Stimulated activated CD4-positive, alpha-beta T cell treated with anti-CD3 and anti-CD28 coated beads, Interleukin-4, amount 100 ng/mL, for 4 hours (primary cell): ENCODE measurements at places on chromosomes 16 and 17.

DNA sequence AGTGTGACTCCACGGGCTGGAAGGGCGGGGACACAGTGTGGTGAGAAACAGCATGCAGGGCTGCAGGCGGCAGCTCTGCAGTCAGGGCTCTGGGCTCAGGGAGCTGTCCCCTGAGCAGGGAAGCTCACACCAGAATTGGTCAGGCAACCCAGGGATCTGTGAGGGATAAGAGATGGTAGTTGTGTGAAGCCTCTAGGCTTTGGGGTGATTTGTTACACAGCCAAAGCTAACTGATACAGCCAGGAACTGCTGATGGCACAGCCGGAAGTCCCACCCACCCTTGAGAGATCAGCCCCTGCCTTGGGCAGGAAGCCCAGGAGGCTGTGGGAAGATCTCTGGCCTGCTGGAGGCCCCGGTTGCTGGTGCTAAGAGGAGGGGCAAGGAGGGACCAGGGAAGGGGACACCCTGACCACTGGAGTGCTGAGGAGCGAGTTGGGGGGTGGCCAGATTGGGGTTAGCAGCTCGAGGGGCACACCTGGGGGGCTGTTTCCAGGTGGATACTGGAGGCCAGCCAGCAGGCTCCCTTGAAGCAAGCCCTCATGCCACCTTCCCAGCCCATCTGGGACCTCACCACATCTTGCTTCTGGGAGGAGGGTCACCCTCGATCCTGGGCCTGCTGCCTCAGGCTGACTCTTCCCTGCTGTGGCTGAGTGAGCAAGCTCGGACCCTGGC, 25.2 kb downstream of the NPTX1 start:
- DNase-seq, result no peak

DNA sequence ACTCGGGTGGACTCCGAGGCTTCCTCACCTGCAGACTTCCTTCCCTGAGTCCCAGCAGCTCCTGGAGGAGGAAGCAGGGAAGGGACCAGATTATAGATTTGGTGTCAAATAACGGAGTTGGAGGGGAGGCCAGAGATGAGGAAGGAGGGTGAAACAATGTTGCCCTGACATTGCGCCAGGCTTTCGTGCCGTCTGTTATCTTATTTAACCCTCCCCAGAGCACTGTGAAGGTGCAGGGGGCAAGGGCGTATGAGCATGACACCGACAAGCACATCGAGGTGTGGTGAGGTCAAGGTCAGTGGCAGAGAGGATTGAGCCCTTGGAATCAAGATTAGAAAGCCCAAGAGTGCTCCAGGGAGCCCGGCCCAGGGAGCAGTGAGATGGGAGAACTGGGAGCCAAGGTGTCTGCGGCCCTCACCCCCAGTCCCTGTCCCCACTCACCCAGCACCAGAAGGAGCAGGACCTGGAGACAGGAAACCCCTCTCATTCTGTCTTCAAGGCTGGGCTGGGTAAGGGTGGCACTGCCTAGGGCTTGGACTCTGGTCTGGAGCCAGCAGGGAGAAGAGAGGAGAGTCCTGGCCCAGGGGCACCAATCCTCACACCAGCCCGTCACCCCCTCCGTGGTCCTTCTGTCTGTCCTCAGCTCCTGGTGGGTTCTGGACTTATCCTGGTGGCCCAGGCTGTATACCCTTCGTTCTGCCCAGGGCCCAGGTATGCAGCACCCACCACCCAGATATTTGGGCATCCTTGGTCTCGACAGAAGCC, 1.1 kb downstream of the PRSS33 start:
- DNase-seq, result no peak

- no peak for DNase-seq
These were observed 81.6 kb downstream of the CCDC182 start for GRCh38 chr17:57663326-57664070.

DNA sequence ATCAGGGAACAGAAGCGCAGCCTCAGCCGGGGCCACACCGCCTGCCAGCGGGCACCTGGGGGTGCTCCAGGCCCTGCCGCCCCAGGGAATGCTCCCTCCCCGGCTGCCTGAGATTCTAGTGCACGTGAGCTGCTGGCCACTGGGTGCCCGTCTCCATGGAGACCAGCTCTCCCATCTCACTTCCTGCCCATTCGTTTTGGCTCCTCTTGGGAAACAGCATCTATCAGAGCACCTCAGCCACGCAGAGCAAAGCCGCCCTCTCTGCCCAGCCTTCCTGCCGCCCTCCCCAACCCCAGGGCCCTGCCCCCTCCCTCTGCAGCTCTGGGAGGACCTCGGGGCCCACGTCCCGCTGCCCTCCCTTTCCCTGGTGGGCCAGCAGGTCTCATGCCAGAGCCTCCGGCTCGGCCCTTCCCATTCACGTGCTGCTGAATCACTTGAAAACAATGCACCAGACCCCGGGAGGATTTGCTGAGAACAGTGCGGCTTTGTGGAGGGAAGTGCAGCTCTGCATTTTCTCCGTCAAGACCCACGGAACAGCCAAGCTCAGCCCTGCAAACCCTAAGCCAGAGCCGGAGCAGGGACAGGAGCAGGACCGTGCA, 19.4 kb downstream of the CEP295NL start:
- DNase-seq, result no peak

DNA sequence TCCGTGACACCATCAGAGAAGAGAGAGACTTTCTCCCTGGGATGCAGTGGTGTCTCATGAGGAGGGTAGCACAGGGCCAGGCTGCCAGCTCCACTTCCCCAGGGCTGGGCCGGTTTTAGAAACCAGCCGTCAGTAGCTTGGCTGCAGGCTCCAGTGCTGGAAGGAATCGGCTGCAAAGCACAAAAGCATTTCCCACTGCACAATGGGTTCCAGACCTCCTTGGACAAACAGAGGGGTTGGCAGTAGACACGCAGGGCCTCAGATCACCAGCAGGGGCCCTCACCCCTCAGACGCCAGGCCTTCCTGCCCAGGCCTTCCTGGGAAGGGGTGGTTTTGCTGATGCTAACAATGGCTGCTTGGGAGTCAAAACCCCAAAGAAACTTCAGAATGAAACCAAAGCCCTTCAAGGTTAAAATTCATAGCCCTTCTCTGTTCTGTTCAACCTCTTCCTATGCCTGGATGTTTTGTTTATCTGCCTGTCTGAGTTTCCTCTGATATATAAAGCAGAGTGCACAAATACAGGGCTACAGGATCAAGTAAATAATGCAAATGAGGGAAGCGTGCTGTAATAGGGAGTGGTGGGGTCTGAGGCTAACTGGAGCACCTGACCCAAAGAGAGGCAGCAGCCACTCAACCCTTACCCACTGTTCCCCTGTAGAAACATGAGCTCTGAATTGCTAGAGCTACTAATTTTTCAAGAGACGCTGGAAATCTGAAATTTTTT, 26.2 kb downstream of the TEKT5 start:
- peak; percentile 3 for DNase-seq

DNA sequence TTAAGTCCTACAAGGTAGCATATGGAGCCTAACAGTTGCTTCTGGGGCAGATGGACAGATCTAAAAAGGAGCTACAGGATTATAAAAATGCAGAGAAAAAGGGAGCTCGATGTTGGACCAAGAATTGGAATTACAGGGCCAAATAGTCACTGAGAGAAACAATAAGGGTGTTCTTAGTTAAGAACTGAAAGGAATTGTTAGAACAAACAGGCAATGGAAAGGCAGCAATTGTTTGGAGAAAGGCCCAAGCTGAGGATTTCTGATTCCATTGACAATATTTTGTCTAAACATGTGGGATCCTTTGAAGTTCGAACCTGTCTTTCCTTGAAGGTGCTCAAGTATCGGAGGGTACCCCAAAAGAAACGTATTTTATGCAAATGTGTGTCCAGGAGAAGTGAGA, 513.6 kb upstream of the CDH8 start:
- no peak for DNase-seq

- DNase-seq, result no peak
These were observed 30.0 kb upstream of the CLEC18A start for GRCh38 chr16:69921127-69921526.

GRCh38 chr17:266701-267667, 85.5 kb upstream of the DOC2B start:
- no peak for DNase-seq

GRCh38 chr16:70681382-70682238, 4.2 kb downstream of the MTSS2 start:
- no peak for DNase-seq

- DNase-seq, result no peak
These were observed 41.8 kb upstream of the SLC38A10 start for GRCh38 chr17:81336930-81337325.

DNA sequence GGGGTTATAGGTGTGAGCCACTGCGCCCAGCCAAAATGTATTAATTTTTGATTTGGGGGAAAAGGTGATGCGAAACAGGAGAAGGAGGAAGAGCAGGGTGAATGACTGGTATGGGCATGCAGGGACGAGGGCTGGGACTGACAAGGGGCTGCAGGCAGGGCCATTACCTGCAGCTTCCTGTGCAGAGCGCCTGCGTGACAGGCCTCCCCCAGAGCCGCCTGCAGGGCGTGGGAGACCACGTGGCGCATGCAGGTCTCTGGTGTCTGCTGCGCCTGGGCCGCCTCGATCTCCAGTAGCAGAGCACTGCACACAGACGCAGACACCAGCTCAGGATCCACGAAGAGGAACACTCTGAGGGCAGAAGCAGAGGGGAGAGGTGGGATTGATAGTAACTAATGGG, 32.4 kb downstream of the PIK3R6 start:
- no peak for DNase-seq

DNA sequence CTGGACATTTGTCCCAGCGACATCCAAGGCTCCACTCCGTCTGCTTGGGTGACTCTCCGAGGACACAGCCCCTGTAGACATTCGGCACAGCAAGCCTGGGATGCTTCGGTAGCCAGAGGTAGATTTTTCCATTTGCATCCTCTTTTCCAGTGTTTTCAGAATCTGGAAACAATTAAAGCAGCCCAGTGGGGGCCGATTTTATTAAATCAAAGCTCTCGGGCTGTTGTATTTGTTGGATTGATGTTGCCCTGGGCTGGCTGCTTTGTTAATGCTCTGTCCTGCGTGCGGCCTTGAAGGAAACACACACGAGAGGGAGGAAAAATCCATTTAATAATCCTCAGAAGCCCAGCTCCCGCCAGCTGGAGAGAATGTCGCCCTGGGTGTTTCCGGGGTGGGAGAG, 158.1 kb upstream of the CIBAR2 start:
- no peak for DNase-seq

DNA sequence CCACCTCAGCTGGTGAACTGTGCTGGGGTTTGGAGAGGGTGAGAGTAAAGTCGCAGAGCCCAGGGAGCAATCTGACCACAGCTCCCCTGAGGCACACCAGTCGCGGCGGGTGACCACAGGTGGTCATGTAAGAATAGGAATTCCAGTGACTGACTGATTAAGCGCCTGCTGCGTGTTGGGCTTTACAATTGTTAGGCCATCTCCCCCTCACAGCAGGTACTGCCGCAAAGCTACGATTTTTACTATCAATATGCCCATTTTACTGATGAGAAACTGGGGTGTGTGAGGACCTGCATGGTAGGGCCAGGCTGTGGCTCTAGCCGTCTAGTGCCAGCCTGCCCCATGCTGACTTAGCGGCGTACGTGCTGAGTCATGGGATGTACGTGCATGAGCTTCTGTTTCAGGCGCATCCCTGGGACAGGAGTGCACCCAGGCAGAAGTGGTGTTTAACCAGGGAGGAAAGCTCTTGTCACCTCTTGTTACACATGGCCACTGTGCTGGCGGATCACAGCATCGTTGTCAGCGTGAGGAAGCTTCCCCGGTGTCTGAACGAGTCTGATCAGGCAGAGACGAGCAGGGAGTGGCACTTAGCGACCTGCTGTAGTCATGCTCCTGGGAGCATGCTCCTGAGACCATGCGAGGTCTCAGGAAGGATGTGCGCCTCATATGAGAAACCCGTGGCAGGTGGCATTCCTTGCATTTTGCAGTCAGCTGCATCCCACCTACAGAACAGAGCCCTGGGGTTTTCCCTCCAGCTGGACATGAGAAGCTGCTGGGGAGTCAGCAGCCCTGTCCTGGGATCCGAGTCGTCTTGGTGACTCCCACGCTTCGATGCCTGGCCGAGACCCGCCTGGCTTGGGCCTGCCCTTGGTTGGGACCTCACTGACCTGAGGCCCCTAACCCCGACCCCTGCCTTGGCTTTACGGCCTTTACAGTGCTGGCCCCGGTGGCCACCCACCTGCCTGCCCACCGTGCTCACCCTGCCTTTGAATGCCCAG, 163.7 kb upstream of the CHMP6 start:
- no peak for DNase-seq

GRCh38 chr17:64003526-64004121, 5.5 kb downstream of the PRR29 start:
- no peak for DNase-seq

GRCh38 chr17:28416703-28417311, 10.8 kb upstream of the SLC46A1 start:
- peak; percentile 27 for DNase-seq

DNA sequence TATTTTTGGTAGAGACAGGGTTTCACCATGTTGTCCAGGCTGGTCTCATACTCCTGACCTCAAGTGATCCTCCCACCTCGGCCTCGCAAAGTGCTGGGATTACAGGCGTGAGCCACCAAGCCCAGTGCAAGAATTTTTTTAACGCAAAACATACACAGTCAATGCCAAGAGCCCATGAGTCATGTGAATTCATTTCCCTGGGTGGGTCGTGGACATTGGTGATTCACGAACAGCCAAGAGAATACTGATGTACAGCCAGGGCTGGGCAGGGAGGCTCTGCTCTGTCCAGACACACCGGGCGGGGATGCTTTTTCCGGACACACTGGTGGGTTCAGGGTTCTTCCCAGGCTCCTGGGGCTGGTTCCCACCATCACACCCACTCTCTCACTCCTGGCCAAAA, 17.7 kb downstream of the SLC38A8 start:
- no peak for DNase-seq

DNA sequence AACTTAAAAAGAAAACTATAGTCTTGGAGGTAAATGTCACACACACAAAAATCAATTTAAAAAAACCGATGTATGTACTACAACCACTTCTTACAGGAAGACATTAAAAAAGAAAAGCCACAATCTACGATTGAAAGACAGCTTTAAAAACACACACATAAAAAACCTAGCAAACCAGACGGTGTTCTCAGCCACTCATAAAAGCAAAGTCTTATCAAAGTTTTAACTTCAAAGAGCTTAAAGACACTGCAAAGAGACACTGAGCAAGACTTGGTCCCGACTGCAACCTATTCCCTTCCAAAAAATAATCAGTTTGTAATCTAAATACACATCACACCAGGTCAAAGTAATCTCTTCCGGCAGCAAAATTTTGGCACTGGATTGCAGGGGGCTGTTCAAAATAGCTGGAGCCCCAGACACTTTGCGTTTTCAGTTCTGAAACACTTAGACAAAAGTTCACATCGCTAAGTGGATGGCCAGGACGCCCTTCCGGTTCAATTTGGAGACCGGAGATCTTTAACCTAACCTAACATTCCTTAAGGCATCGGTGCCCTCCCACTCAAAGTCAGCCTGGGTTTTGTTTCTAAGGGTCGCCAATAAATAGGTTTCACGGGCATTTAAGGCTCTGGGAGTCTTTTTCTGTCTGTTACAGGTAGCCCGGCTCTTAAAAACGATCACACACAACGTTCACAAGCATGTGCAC, 2.6 kb downstream of the ZCCHC14 start:
- DNase-seq, result no peak

- no peak for DNase-seq
These were observed 3.9 kb upstream of the KRT38 start for GRCh38 chr17:41444640-41445039.

GRCh38 chr16:22070361-22071330, 21.7 kb upstream of the VWA3A start:
- no peak for DNase-seq

GRCh38 chr17:33970279-33970678, 284.8 kb upstream of the CCL2 start:
- no peak for DNase-seq

- DNase-seq, result no peak
These were observed 1.5 kb upstream of the SOX9 start for GRCh38 chr17:72119077-72119872.
